Posterior vena cava (tissue), 2 donors: ENCODE measurements at places on chromosomes 7 and 10. TPM values are rescaled to one million over a fixed set of nuclear protein-coding genes. Genes with fewer than 3 reads are reported as not detected.

The ACSL5 gene
- 14.7 TPM for total RNA-seq

The ACSM6 gene
- total RNA-seq, result not detected

The OPALIN gene
- not detected for total RNA-seq

The C10orf105 gene
- total RNA-seq, result 0.23 TPM

The SORCS1 gene
- total RNA-seq, result 1.2 TPM

The PRLHR gene
- not detected for total RNA-seq

The CTAGE4 gene
- 0.29 TPM for total RNA-seq

The AGR2 gene
- not detected for total RNA-seq

The PLEKHS1 gene
- total RNA-seq, result not detected

The FKBP9 gene
- 163 TPM for total RNA-seq

The METTL27 gene
- total RNA-seq, result 5.1 TPM

The EBF3 gene
- 9.1 TPM for total RNA-seq

The HTR5A gene
- not detected for total RNA-seq

The MLXIPL gene
- total RNA-seq, result 3.3 TPM

The PSD gene
- total RNA-seq, result 0.24 TPM

The OR13A1 gene
- not detected for total RNA-seq

The SLC18A3 gene
- total RNA-seq, result not detected

The STOX1 gene
- total RNA-seq, result 0.24 TPM

The CASP7 gene
- 12.5 TPM for total RNA-seq

The NEUROD6 gene
- total RNA-seq, result not detected

The ATXN7L1 gene
- 9.5 TPM for total RNA-seq

The LIPJ gene
- total RNA-seq, result 0.14 TPM

The COL28A1 gene
- 0.46 TPM for total RNA-seq

The CXCL12 gene
- 206 TPM for total RNA-seq

The HABP2 gene
- total RNA-seq, result not detected

The TUBB8 gene
- total RNA-seq, result not detected

The RARRES2 gene
- 153 TPM for total RNA-seq

The CDK14 gene
- 45.3 TPM for total RNA-seq

The ESYT2 gene
- total RNA-seq, result 145 TPM
